T-helper 22 cell (primary cell): ENCODE measurements at places on chromosomes 7 and 10.

DNA sequence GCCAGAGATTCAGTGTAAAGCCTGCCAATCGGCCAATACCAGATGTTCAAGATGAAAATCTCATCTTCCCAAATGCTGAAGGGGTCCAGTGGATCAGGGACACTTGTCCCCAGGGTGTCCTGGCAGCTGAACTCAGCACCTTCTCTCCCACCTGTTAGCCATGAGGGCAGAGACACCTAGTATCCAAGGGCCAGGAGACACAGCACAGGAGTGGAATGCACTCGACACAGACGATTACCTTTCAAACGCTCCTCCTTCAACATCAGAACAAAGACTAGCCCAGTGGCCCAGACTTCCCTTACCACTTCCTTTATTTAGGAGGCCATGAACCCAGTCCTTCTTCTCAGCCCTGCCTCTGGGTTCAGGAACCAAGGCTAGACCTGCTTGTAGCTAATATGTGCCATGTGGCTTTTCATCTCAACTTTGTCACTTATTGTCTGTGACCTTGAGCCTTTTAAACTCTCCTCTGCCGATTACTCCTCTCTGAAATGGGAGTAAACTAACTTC is 180.3 kb upstream of the PLXNA4 start:
- DNase-seq: no peak

GRCh38 chr7:73773700-73774517 is 3.8 kb upstream of the CLDN3 start:
- DNase-seq: no peak

DNA sequence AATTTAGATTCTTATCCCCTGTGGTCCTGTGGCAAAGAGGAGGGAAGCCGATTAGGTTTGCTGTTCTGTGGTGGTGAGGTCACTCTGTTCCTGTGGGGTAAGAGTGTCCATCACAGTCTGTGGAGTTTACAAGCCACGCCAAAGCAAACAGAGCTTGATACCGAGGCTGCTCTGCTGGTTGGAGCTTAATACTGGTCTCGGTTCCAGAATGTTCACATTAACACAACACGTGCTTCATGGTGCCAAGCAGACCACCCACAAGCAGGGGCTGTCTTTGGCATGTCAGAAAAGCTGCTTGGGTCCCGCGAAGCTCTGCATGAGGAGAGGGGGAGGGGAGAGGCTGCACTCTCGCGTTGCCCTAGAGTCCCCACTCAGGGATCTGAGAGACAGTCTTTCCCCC is 47.5 kb downstream of the DNAJB6 start:
- no peak for DNase-seq

DNA sequence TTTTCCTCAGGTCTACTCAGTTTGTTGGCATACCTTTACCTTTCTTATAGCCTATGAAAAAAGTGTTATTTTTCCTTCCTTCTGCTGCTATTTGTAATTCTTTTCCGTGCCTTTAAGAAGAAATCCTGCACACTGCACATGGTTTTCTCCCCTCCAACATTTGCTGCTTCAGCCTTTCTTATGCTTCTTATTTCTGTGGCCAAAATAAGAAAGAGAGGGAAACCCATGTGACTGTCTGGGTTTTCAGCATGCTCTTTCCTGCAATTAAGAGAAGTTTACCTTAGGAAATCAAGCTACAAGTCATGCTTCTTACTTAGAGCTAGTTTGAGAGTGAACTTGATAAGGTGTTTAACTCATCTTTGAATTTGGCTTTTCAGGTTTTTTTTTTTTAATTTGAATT is 11.0 kb downstream of the TBC1D12 start:
- no peak for DNase-seq

DNA sequence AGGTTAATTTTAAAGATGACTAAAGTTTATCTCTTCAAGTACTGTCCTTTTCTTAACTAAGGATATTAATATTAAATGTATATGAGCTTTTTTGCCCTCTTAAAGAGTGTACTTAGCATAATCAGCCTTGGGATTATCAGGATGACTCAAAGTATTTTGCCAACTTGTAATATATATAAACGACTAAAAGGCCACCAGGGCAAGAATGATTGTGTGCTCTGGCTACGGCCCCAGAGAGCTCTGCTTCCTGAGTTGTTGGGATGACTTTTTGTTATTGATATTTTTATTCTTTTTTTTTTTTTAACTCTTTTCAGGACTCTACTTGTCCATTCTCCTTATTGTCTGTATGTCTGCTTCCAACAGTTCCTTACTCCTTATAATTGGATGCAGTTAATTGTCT is 14.8 kb upstream of the CHRM2 start:
- no peak for DNase-seq

- no peak for DNase-seq
Observed at GRCh38 chr10:34565934-34566333, 249.2 kb downstream of the PARD3 start.

DNA sequence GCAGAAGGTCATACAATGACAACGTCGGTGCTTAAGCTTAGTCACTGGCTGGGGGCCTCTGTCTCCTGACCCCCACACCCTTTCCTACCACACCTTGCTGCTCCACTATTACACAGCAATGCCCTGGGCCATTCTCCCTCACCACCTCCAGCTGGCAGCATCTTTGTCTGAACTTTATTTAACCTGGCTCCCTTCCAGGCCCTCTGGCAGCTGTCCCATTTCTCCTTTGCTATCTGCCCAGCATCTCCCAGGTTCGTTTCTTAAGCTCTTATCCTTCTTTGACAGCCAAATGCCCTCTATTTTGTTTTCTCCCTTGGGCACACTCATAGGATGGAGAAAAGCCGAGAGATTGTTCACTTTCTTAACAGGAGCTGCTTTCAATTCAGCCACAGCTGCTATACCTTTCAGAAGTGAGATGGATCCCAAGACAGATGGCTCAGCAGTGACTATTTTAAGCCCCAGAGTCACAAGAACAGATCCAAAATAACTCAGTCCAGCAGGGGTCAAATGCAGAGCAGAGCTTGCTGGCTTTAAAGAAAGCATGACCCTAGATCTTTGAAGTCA is 1277.1 kb upstream of the AUTS2 start:
- DNase-seq: no peak

- DNase-seq: no peak
Observed at GRCh38 chr7:2923886-2924574, 79.9 kb upstream of the GNA12 start.

- no peak for DNase-seq
Observed at GRCh38 chr7:31744294-31744874, 57.4 kb downstream of the PPP1R17 start.

- DNase-seq: no peak
Observed at GRCh38 chr7:87107949-87108776, 44.1 kb upstream of the DMTF1 start.

DNA sequence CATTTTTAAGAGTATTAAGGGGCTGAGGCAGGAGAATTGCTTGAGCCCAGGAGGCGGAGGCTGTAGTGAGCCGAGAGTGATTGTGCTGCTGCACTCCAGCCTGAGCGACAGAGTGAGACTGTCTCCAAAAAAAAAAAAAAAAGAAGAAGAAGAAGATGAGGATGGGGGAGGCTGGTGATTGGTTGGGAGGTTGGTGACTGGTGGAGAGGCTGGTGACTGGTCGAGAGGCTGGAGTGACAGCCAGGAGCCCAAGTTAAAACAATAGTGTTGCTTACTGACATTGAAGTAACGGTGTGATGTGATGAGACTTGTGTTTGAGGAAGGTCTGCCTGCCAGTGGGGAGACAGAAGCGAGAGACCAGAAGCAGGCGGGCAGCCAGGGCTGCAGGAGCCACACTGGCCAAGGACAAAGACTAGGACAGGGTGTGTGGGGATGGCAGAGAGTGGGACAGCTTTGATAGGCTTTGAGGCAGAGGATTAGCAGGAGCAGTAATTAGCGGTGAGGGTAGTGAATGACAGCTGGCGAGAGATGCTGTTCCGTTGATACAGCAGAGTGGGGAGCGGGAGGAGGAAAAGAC is 4.9 kb downstream of the SRRT start:
- no peak for DNase-seq

DNA sequence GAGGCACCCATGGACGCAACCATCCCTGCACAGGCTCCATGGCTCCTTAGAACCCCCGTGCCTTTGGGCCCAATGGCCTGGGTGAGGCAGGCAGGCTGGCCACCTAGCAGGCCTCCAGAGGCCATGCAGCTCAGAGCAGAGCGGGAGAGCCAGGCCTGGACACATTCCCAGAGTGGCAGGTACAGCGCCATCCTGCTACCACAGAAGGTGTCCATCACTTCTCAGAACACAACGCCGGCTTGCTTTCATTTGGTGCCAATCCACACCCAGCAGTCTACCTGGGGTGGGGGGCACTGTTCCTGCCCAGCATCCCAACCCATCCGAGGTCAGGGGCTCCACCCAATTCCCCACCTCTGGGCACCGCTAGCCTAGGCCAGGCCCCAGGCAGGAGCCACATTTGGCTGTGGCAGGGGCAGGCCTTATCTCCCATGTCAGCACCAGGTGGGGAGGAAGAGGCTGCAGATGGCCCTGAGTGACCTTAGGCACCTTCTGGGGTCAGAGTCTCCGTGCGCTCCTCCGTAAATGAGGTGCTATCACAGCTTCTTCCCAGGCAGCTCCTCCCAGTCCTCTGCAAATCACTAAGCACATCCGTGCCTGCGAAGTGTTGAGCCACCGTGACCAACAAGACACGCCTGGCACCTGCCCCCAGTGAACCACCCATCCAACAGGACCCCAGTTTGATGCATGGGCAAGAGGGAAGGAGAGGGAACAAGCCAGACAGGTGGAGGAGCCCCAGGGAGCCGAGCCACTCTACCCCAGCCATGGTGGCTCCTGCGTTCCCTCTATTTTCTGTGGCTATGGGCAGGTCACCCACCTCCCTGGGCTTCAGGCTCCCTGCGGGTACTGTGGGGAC is 14.2 kb downstream of the KCNH2 start:
- DNase-seq: no peak

DNA sequence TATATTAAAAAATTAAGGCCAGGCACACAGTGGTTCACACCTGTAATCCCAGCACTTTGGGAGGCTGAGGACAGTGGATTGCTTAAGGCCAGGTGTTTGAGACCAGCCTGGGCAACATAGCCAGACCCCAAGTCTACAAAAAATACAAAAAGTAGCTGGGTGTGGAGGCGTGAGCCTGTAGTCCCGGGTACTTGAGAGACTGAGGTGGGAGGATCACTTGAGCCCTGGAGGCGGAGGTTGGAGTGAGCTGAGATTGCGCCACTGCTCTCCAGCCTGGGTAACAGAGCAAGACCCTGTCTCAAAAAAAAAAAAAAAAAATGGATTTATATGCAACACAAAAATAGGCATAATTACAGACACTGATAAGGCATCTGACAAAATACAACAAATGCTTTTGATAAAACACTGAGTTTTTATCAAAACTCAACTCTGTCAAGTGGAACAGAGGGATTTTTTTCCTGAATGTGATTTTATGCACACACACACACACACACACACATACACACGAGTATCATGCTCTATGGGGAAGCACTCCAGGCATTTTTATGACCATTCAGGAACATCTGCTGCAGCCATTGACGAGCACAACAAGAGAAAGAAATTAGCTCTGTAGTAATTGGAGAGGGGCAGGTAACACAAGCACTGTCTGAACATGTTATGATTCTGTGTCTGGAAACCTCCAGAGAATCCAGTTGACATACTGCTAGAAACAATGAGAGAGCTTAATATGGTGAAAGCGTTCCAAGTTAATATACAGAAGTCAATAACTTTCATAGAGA is 193.1 kb downstream of the WDR37 start:
- DNase-seq: no peak

GRCh38 chr7:93156884-93157283 is 8.7 kb upstream of the SAMD9L start:
- no peak for DNase-seq

DNA sequence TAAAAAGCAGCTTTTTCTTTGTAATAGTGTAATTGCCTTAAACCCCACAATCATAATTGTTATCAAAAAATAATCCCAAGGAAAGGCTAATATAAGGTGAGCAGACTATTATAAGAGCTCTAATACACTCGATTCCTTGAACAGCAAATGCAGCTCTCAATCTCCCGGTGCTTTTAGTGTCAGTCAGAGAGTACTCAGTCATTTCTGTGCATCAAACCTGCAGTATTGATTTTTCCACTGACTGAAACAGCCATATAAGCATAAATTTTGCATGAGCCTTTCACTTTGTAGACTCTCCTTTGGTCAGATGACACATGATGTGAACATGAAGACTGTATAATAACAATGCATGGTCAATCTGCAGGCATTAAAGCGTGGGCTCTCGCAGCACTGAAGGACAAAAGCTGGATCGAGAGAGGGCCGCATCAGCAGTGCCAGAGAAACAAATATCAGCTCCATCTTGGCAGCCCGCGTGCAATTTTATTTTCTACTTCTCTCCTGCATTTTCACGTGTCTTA is 272.0 kb downstream of the POU6F2 start:
- DNase-seq: no peak

DNA sequence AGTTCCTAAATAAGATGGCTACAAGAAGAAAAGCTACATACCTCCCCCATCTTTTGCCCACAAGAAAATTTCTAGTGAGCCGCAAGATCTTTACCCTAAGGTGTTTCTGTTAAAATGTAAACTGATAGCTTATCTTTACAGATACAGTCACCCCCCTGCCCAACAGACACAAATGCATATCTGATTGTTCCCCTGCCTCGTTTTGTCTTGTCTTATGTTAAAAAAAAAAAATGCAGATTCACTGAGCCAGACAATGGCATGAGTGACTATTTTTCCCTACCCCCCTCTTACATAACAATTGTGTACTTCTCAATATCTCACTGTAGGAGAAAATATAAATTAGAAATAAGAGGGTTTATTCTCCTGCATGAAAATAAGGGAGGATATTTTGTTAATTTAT is 8.5 kb downstream of the ZNF138 start:
- DNase-seq: no peak

DNA sequence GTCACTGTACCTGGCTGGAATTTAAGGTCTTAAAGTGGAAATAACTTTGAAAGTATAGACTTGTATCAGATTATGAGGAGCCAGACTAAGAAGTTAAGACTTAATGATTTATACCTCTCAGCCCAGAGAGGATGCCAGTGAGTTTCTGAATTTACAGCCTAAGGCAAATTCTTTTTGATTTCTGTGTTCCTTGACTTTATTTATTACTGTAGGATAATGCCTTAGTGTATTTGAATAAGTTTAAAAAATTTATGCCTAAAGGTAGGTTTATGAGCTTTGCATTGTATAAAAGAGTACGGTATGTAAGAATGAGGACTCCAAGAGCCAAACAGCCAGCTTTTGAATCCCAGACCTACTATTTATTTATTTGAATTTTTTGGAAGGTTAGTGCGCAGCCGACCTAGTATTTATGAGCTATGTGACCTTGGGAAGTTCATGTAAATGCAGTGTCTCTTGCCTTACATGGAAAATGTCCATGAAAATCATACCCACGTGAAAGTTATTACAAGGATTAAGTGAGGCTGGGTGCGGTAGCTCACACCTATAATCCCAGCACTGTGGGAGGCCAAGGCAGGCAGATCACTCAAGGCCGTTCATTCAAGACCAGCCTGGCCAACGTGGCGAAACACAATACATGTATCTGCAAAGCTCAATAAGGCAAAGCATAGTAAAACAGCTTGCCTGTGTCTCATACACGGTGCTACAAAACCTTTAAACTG is 174.6 kb downstream of the AUTS2 start:
- DNase-seq: no peak

- no peak for DNase-seq
Observed at GRCh38 chr7:75977743-75978142, 16.7 kb downstream of the TMEM120A start.
